ENCODE measurements at places on chromosomes 2 and 18.

GRCh38 chr2:135600915-135601314 is 69.6 kb downstream of the R3HDM1 start:
- DNase-seq, result no peak

- DNase-seq, result no peak
These were observed 3.5 kb downstream of the YWHAQ start for GRCh38 chr2:9627310-9627709.

DNA sequence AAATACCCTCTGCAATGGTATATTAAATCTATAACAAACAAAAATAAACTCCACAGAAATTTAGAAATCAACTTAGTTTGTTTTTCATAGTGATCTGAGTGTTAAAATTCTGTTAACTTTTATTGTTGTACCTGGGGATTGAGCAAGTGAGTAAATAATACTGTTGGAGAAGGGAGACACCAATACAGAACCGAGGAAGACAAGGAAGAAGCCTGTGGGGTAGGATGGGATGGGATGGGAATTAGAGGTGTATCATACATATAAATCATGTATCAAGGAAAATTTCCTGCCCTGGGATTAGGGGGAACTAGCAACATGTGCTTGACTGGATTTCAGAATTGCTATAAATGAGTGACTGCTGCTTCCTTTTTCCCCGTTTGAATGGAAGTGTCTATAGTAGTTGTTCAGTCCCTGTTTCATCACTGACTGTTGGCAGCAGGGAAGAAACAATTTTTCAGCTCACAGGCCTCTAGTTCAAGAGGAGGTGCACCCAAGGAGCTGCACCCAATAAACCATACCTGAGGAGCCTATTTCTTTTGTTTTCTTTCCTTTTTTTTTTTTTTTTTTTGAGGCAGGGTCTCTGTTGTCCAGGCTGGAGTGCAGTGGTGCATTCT is 53.1 kb downstream of the SP110 start:
- DNase-seq, result no peak

DNA sequence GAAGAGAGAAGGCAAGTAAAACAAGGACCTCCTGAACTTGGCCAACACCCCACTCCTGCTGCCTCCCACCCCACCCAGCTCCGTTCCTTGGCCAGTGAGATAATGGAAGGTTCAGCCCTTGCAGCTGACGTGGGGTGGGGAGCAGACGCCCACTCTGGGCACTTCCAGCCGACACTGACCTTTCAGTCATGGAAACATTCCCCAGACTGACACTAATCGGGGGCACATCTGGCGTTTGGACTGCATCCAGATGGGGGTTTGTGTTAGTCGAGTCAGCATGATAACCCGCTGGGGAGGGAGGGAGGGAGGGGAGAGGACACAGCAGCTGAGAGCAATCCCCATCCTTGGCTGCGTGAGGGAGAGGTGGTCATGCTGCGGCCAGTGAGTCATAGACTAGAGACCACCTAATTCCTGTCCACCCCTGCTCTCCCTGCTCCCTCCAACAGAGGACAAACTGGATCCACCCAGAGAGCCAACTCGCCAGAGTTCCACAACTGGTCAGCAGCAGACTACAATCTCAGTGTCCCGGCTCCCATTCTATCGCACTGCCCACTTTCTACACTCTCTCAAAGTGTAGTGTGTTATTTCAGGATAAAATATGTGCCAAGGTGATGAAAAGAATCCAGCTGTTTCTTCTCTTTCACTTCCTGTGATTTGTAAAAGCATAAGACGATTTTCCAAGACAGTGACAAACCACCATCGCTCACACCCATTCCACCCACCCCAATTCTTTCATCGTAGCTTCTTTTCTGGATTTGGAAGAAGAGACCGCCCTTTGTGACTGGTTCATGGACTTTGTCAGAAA is 115.4 kb upstream of the PKDCC start:
- no peak for DNase-seq

GRCh38 chr2:38600921-38601455 is 1.7 kb downstream of the HNRNPLL start:
- DNase-seq, result no peak

- no peak for DNase-seq
These were observed 493.0 kb upstream of the NRP2 start for GRCh38 chr2:205189301-205189700.

DNA sequence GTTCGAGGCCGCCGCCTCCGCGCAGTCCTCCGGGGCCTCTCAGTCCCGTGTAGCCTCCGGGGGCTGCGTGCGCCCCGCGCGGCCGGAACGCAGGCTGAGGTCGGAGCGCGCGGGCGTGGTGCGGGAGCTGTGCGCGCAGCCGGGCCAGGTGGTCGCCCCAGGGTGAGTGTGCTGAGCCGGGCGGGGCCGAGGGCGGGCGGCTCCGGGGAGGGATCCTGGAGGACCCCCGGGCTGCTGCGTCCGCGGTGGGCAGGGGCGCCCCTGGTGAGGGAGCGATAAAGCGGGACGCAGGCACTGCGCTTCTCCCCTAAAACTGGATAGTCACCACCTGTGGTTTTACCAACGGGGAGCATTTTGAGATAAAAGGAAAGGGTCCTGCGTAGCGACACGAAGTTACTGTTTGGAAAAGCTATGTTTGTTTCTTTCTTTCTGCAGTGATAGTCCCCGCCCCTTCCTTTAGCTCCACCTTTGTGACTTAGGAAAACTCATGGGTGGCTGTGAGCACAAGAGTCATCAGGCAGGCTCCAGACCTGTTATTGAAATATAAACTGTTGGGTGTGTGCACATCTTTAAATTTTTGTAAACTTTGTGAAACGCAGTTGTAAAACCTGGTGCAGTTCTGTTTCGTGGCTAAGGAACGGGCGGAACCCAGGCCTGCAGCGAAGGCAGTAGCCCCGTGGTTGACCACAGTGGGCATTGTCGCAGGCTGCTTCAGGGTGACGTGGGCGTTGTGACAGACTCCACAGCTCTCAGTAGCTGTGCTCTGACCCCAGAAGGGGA is 687 bp downstream of the CTDP1 start:
- no peak for DNase-seq

GRCh38 chr2:189574793-189575475 is 5.7 kb downstream of the SLC40A1 start:
- DNase-seq, result no peak

GRCh38 chr2:81853341-81853740 is 1548.8 kb upstream of the LRRTM1 start:
- DNase-seq, result no peak

DNA sequence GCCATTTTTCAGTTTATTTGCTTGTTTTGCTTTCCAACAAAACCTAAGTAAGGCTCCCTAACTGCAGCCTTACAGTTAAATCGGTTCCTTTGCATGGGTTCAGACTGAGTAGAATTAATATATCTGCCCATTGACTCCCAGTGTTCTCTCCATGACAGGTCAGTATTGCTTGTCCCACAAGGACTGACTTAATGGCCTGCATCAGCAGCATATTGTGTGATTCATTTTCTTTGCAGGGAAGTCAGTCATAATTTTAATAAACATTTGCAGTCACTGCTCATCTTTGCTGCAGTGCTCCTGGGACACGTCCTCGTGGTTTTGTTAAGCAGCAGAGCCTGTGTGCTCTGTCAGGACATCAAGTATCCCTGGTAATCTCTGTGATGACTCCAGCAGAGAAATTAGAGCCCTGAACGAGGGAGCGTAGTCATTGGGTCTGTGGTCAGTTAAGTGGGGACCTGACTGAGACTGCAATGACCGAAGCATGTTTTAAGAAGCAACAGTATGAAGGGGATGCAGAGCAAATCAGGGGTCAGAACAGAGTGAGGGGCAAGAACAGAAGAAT is 93.3 kb downstream of the CDH20 start:
- no peak for DNase-seq

GRCh38 chr18:78123144-78123909 is 856.3 kb upstream of the SALL3 start:
- no peak for DNase-seq

GRCh38 chr2:133885847-133886246 is 317.6 kb upstream of the NCKAP5 start:
- DNase-seq, result no peak

GRCh38 chr2:128732976-128733431 is 414.3 kb upstream of the HS6ST1 start:
- DNase-seq, result no peak

DNA sequence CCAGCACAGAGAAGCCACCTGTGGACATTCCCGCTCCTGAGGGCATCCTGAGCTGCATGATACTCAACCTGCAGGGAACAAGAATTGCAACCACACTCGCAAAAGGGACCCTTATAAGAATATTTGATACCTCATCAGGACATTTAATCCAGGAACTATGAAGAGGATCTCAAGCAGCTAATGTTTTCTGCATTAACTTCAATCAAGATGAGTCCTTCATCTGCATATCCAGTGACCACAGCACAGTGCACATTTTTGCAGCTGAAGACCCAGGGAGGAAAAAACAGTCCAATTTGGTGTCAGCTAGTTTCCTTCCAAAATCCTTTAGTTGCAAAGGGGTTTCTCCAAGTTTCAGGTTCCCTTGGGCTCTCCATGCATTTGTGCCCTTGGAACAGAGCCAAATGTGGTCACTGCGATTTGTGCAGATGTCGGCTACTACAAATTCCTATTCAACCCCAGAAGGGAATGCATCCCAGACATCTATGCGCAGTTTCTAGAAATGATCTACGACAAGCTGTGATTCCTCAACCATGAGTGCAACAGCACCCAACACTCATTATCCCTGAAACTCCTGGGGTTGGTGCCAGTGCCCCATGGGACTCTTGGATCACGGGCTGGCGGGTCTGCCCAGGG is 23.3 kb upstream of the FHOD3 start:
- DNase-seq, result no peak

DNA sequence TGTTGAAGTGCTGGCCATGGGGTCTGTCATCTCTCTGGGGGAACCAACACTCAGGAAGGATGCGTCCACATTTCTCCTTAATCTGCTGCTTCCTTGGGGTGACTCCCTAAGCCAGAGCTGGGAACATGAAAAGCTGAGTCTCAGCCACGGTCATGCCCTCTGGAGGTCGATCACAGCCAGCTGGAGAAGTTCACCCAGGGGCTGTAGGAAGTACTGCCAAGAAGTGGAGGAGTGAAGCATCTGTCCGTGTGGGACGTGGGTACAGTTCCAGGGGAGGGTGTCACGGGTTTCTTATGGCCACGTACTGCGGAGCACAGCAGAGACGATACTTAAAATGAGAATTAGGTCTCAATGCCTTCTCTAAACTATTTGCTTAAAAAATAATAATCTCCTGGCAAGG is 42.4 kb upstream of the IGFBP2 start:
- no peak for DNase-seq

- no peak for DNase-seq
These were observed 3.1 kb upstream of the ARID5A start for GRCh38 chr2:96533292-96534073.

- no peak for DNase-seq
These were observed 123.9 kb downstream of the UXS1 start for GRCh38 chr2:106070181-106070580.

DNA sequence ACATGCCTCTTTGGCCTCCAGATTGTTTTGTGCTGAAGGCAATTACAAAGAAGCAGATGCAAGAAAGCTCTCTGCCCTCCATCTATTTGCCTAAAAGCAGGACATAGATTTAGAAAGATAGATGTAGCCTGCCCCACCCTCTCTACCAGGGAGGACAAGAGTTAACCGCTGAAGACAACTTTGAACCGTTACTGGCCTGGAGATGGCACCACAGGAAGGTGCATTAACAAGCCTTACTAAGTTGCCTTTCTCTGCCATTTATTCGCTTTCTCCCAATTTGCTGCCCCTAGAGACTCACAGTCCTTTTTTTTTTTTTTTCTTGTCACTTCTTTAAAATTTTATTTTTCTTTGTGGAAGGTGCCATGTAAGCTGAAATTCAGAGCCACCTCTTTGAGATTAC is 28.8 kb upstream of the RMDN2 start:
- no peak for DNase-seq

DNA sequence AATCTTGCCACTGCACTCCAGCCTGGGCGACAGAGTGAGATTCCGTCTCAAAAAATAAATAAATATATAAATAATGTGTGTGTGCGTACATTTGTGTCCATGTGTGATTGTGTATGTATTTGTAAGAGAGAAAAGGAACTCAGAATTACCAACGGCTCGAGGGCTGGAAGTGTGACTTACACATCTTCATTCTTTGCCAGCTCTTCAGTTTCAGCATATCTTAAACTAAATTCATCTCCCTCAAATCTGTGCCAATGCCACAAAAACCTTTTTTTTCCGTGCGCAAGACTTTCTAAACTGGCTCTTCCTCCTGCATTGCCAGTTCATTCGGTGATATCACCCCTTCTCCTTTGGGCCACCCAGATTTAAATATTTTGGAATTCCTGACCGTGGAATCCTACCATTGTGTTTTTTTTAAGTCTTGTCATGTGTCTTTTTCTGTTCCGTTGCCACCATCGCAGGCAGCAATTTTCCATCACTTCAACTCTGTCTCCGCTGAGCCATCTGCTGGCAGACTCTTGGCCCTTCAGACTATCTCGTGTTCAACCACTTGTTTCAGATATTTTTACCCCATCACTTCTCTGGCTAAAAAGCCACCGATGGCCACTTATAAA is 77.0 kb upstream of the ZNF532 start:
- DNase-seq, result no peak

GRCh38 chr2:86368161-86368824 is 30.9 kb upstream of the REEP1 start:
- no peak for DNase-seq

GRCh38 chr2:127185705-127186104 is 34.4 kb downstream of the CYP27C1 start:
- DNase-seq, result no peak

GRCh38 chr2:31319406-31320175 is 85.6 kb downstream of the EHD3 start:
- no peak for DNase-seq

- no peak for DNase-seq
These were observed 246.8 kb downstream of the CDH20 start for GRCh38 chr18:61580046-61580445.

DNA sequence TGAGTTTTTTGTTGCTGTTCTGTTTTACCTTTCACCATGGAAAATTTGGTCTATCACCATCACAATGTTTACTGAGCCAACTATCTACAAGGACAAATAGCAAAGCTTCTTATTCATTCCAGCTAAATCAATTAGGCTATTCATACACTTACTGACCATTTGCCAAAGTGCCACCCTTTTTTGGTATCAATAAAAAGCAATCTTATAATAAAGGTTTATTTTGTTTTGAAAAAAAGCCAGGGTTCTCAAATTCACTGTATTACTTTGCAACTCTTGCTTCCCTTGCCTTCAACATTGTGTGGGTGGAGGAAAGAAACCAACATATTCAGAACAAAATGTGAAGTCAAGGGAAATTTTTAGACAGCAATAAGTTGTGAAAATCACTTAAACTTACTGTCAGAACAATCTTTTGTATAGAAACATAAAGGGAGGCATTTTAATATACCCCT is 15.3 kb downstream of the PELI1 start:
- no peak for DNase-seq

GRCh38 chr2:134540990-134541389 is 177.8 kb downstream of the TMEM163 start:
- DNase-seq, result no peak
